ENCODE measurements at places on chromosomes 4 and X.

- DNase-seq: no peak
Measured at GRCh38 chr4:28508636-28509035, 1648.0 kb downstream of the STIM2 start.

DNA sequence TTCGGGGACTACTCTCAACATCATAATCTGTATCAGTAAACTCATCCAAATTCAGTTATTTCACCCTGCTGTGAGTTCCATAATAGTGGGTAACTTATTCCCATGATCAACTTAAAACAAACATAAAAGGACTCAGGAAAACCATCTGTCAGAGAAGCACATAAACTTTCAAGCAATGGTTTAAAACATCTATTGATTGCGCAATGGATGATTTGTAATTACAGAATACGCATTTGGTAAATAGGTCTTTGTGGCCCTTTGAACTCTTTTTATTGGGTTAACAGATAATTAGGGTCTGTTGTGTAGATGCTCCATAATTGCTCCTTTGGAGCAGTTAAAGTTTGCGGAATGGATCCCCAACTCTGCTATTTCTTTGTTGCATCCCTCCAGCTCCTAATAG, 115.3 kb downstream of the KIT start:
- DNase-seq: no peak

GRCh38 chr4:83889802-83890201, 353.9 kb downstream of the GPAT3 start:
- DNase-seq: no peak

- DNase-seq: peak; percentile 7
Measured at GRCh38 chr4:94412658-94413038, 39.1 kb upstream of the PDLIM5 start.

DNA sequence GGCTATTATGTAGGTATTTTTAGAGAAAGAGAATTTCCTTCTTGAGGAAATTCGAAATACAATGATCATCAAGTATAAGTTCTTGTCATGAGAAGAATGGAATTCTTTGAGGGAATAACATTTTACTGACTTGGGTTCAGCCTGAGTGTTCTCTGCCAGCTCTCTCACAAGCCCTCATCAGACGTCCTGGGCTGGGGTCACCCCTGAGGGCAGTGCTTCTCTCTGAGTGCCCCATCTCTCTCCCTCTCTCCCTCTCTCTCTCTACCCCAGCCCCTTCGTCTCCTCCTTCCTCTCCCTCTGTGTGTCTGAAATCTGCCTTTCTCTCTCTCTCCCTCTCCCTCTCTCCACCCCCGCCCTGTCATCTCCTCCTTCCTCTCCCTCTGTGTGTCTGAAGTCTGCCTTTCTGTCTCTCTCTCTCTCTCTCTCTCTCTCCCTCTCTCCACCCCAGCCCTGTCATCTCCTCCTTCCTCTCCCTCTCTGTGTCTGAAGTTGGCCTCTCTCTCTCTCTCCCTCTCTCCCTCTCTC, 241.7 kb upstream of the PSAPL1 start:
- no peak for DNase-seq

DNA sequence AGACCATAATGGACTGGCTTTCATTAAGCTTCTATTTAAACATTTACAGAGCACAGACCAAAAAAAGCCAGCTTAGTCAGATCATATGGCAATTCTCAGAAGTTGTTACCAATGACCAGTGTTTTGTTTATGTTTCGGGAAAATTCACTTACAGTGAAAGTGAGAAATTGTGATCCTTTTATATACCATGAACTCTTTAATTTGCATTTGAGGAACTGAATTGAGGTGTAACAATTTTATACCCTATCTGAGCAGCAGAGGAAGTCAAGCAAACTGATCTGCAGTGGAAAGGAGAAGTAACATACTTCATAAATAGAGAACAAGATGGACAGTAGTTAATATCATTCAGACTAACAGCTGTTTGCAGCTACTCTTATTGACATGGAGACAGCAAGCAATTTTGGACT, 97.1 kb downstream of the TMA16 start:
- no peak for DNase-seq

GRCh38 chrX:123665197-123665596, 67.7 kb downstream of the THOC2 start:
- DNase-seq: no peak

DNA sequence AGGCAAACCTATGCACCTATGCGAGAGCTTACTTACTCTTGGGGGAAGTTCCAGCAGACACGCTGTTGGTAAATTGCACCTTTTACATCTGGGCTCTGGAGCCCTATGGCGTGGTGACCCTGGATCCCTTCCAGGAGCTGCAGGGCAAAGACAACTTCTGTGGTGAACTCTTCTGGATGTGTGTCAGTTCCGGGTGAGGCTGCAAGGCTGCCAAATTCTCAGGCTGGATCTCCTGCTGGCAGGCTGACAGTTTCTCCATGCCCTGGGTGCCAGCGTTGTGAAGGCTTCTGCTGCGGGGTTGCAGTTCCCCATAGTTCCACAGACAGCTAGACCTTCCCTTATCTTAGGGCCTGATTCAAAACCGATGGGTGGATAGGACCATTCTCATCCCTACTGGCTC, 37.9 kb downstream of the RAP2C start:
- peak; percentile 2 for DNase-seq

- DNase-seq: no peak
Measured at GRCh38 chrX:38045538-38046096, 39.3 kb downstream of the SYTL5 start.

- DNase-seq: no peak
Measured at GRCh38 chrX:137387646-137388045, 178.3 kb upstream of the ZIC3 start.

GRCh38 chr4:123430031-123430430, 33.4 kb downstream of the SPRY1 start:
- no peak for DNase-seq

- DNase-seq: no peak
Measured at GRCh38 chrX:101787934-101788333, 128.3 kb upstream of the ARMCX2 start.

DNA sequence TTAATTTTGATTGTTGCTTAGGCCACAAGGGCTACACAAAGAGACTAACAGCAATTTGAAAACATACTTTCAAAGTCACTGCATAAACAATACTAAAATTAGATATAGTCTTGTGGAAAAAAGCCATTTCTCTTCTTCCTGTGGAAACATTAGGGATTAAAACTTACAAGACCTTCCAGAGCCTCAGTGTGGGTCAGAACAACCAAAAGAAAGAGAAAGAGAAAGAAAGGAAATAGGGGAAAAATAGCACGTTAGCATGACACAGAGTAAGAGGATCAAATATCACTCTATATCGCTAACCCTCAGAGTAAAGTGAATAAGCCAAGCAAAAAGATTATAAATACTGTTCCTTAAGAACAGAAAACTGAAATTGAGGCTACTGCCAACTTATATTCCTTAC, 127.8 kb upstream of the DIAPH2 start:
- DNase-seq: no peak

DNA sequence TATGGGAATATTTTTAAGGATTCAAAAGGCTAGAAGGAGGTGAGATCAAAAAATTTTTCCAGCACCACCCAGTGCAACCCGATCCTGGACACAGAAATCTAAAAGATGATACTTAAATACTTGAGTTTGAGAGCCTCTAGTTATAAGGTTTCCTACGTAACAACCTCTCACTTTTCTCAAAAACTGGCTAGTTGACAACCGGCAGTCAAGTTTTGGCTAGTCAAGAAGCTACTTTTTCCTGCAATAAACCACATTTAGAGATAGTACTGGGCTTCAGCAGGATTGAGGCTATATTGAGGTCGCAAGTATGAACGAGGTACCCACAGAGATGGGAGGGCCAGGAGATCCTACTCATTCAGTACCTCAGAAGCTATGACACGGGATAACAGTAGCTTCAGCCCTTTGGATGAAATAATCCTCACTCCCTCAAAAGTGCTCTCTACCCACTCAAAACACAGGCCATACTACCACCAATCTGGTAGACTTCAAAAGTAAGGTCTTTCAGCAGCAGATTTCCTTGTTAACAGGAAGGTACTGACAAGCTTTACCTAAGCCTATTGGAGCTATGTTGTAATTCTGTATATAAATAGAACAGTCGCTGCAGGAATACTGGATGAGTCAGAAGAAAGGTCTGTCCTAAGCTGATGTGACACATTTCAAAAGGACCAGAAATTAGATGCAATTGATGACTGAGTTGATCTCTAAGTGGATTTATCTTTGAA, 1.5 kb upstream of the TSPAN5 start:
- no peak for DNase-seq

GRCh38 chr4:123878976-123879375, 482.4 kb downstream of the SPRY1 start:
- no peak for DNase-seq

GRCh38 chr4:77449171-77449570, 156.4 kb upstream of the CXCL13 start:
- DNase-seq: no peak

DNA sequence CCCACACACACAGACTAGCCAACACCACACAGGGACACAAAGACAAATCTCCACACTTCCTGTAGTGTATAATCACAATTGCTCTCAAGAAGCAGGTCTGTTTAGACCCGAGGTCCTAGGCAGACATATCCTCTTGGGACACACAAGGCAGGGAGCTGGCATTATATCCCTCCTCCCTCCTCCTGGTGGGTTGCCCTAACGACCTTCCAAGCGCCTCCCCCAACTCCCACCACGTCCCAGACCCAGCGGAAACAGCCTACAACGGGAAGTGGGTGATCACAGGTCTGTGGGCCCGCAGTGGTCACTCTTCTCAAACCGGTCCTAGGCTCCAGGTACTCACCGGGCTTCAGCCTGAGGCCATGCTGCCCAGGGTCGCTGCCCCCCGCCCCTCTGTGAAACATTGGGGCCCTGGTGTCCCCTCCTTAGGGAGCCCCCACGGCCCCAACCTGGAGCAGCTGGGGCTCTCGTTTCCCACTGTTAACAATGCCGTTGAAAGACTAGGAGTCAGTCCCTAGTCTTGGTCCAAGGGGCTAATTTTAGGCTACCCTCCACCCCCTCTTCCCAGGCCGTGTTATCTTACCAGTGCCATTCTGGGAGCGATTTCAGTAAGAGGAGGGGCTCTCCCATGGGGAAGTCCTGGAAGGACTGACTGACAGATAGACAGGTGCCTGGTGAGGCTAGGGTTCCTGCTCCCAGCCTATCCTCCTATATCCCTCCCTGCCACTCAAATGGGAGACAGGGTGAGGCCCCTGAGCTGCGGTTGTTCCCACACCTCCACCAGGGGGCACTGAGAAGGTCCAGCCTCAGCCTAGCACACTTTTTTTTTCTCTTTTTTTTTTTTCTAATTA, at the start of gene ASB12:
Gene ASB12, minus strand, starts transcription at position 485 of the 848 bp plus-strand sequence. CDS start 4,957 bp downstream, outside the sequence.
- no peak for DNase-seq

- DNase-seq: peak; percentile 29
Measured at GRCh38 chr4:142846729-142847596, 862 bp upstream of the INPP4B start.

GRCh38 chrX:45986081-45986480, 559.1 kb downstream of the ZNF674 start:
- peak; percentile 11 for DNase-seq

- no peak for DNase-seq
Measured at GRCh38 chrX:41164449-41164848, 79.2 kb downstream of the USP9X start.

Measured in Ammon's horn (tissue), 1 donor.